Fibroblast of the conjunctiva (primary cell): ENCODE measurements at places on chromosomes 5 and 9.

- DNase-seq = no peak
Observed at GRCh38 chr9:130119519-130120298, 52.5 kb upstream of the NCS1 start.

- DNase-seq = no peak
Observed at GRCh38 chr5:131265311-131265803, 1.5 kb downstream of the CDC42SE2 start.

DNA sequence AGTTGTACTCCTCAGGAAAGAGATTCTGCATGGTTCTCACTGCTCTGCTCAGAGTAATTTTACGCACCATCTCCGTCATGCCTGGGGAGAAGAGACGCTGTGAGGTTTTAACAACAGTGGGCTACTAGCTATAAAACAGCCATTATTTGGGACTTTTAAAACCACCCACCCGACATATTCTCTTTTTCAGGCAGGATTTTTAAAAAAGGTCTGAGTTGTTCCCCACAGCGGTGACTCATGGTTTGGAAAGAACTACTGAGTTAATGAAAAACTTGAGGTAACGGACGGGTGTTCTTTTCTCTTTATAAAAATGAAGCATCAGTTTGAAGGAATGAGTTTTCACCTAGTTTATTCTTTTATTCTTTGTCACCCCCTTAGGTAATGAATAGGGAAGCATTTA lies 61.3 kb downstream of the TTLL11 start:
- DNase-seq = no peak

DNA sequence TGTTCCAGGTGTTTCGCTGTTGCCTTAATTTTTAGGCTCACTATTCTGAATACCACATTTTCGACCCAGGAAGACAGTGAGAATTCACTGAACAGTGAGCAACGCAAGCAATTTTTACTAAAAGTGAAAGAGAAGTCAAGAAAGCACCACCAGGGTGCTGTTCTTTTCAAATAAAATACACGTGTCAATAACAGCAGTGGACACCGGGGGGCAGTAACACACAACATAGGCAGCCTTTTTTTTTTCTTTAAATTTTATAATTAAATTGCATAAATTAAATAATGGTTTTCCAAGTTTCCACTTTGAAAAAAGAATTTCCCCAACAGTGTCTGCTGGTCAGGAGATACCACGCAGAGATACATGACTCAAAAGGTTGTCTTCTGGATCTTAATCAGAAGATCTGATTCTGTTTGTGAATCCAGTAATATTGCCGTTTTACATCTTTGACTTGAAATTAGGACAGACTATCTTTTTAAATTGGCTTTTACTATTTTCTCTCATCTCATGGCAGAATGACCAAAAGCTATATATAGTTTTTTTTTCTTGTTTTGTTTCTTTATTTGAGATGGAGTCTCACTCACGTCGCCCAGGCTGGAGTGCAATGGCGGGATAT lies 47.1 kb upstream of the SH3GL2 start:
- DNase-seq = peak; percentile 24

GRCh38 chr5:1105350-1106265 lies 6.3 kb downstream of the SLC12A7 start:
- DNase-seq = no peak

GRCh38 chr9:113796646-113797426 lies 79.3 kb upstream of the ZNF618 start:
- no peak for DNase-seq

DNA sequence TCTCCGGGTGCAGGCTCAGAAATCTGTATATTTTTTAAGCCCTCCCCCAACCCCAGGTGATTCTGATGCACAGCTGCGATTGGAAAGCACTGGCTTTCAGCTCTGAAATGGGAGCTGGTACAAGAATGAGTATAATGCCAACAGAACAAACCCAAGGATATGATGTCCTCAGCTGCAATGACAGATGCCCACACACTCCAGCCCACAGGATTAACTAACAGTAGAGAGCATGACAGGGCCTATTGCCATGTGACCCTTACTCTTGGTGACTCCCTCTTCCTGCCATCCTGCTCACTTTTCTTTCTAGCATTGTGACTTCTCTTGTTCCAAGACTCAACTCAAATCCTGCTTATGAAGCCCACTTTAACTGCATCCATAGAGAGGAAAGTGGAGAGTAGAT lies 174.5 kb downstream of the FGF18 start:
- DNase-seq = no peak

DNA sequence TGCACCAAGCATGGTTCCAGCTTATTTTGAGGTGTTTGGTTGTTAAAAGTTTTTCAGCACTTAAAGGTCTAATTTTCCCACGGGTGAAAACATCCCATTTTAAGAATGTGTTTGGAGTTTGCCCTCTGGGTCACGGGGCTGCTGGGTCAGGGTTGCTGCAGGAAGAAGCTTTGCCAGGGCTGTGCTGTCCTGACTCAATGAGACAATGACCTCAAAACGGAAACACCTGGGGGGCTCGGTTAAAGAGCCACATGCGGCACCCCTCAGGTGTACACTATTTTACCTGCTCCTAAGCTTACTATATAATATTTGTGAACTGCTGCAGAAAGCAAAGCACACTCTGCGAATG lies 27.6 kb downstream of the UBE2QL1 start:
- no peak for DNase-seq

DNA sequence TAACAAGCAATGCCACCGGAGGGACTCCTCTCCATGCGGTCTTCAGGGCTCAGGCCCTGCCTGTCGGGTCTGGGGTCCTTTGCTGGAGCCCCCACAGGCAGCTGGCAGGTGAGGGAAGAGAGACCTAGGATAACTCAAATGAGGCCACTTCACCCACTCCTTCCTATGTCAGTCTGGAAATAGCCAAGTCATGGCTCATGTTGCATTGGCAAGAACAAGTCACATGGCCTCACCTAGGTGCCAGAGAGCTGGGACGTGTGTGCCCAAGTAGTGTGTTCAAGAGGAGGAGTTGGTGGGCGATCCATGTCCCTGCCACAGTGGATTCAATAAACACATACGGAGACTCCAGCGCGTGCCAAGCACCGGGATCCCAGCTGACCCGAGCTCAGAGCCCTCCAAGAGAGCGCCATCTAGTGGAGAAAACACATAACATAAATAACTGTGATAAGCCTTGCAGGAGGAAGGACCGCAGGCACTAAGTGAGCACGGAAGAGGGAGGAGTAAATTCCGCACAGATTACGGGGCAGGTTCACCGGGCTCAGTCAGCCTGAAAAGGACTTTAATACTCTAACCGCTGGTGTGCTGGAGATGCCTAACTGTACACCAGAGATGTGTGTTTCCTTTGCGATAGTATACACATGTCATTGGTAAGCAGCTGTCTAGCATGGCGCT lies 580.8 kb downstream of the CCDC171 start:
- DNase-seq = peak; percentile 44

DNA sequence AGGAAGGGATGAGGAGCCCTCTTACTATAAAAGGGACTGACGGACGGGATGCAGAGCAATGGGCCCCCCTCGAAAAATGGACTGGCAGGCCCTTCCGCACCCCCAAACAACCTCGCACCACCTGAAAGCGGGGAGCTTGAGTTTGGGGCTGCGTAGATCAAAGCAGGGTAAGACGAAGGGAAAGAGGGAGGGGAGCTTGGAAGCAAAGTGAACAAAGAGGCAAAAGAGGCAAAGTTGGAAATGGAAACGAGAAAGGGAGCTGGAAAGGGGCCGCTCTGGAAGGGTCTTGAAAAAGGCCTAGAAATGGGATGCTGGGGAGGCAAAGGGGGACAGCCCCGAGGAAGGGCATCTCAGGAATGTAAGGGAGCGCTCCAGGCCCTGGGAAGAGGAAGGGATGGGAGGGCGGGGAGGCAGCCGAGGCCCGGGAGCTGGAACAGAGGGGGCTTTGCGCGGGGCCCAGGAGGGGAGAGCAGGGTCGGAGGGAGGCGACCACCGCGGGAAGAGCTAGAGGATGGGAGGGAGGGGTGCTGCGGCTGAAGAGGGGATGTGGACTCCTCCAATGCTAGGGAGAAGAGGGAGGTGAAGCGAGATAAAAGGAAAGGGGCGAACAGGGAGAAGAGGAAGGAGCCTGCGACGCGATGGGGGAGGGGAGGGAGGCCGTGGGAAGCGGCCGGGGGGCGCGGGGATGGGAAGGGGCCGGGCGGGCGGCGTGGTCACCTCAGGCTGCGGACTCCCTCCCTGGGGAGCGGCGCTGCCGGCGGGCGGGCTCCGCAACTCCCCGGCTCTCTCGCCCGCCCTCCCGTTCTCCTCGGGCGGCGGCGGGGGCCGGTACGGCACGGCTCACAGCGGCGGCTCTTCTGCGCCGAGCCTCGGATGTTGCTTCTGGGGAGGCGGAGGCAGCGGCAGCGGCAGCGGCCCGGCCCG lies 577 bp downstream of the RNF145 start:
- DNase-seq = no peak

GRCh38 chr5:366541-367357 lies 45.2 kb downstream of the AHRR start:
- no peak for DNase-seq

- DNase-seq = no peak
Observed at GRCh38 chr5:88934439-88934838, 51.5 kb upstream of the MEF2C start.

- no peak for DNase-seq
Observed at GRCh38 chr9:112866662-112867274, 23.9 kb downstream of the SLC46A2 start.

DNA sequence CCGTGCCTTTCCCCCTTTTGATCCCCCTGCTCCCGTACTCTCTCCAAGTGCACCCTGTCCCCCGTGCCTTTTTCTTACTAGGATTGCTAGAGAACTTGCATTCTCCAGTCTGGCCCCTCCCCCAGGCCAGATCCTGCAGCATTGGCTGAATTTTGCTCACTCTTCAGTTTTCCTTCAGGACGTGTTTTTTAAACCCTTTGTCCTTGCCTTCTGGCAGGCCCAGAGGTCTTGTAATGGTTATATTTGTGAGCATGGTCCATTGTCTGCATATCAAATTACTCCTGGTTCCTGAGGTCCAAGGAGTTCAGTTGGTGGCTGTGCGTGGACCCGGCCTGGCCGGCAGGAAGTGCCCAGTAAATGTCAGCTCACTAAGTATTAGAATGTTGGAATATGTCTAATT lies 606 bp downstream of the TBC1D13 start:
- no peak for DNase-seq

- DNase-seq = no peak
Observed at GRCh38 chr5:5826911-5827310, 404.4 kb downstream of the ICE1 start.

- peak; percentile 43 for DNase-seq
Observed at GRCh38 chr9:132768932-132769905, 99.0 kb downstream of the GTF3C4 start.

DNA sequence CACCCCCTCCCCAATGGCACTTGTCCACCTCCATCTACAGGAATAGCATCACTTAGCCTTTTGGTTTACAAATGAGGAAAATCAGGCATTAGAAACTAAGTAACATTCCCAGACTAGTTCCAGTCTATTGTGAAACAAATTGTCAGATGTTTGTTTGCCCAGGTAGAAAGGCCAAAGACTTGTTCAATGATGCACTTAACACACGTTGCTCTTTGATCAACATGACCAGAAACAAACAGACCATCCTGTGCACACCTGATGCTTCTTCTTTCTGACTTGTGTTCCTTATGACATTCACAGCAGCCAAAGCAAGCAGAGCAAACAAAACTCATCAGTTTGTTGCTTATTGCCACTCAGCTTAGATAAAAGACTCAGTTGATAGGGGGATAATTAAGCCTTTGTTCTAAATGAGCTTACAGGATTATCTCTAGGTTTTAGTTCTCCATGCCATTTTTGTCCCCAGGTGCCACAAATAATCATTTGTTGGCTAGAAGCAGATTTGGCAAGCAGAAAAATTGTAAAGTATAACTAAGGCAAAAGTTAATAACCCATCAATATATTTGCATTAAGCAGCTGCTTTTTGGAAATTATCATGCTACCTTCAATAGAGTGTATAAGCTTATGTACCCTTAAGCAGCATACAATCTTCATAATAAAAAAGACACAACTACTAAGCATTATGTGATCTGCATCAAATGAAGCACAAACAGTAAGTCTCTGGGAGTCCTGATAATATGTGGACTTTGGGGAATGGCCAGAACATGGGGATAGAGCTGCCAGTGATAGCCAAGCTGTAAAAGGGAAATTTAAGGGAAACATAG lies 26.3 kb upstream of the FST start:
- no peak for DNase-seq

DNA sequence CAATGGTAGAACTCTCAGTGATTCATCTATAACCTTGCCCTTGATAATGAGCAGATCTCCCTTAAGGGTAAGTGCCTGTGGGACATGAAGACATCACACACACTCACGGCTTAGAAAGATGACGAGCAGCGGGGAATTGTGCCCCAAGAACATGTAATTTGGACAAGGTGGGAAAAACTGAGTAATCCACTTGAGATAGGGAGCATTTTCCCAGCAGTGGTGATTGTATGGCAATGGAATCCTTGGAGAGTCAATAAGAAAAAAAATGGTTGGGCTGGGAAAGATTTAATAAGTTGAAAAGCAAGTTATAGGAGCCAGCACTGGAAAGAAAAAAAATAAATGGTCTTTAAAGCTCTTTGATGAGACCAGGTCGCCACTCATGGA lies 193.1 kb downstream of the GLIS3 start:
- DNase-seq = no peak

DNA sequence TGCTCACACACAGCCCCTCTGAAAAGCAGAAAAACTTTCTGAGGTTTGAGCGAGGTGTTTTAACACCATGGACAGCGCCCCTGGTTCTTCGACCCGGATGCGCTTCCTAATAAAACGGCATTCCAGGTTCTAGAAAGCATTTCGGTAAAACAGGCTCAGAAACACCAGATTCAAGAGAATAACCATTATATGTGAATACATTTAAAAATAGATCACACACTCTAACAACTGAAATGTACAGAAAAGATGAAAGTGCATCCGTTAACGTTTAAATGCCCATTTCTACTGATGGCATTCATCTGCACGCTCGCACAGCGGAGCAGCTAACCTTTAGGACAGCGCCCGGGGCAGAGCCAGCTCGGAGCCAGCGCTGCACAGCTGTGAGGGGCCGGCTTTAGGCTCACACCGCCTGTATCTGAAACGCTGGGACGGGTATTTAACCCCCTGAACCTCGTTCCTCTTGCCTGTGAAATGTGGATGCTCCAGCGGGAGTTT lies 26.3 kb upstream of the TENT4A start:
- peak; percentile 2 for DNase-seq

DNA sequence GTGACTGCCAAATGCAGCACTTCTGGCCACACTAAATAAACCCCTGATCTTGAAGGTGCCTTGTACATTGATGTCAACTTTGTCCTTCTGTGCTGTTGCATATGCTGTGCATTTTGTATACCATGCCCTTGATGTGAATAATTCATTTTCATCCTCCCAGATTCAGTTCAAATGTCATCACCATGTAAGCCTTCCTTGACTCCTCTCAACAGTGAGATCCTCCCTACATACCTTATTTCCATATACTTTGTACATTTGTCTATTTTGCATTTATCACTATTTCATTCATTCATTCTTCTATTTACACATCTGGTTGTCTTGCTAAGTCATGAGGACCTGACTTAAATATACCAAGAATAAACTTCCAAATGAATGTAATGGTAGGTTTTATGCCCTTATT lies 273.2 kb upstream of the EFNA5 start:
- no peak for DNase-seq
